ENCODE measurements at places on chromosomes 6 and 20.

GRCh38 chr6:147774856-147775255 is 266.4 kb downstream of the SAMD5 start:
- peak; percentile 7 for DNase-seq
- no peak overlapping the region for H3K27ac ChIP-seq
- no peaks in the 10 kb centered on the region for H3K36me3 ChIP-seq
- no peaks in the 10 kb centered on the region for H3K4me1 ChIP-seq
- H3K27me3 ChIP-seq = no peaks in the 10 kb centered on the region

DNA sequence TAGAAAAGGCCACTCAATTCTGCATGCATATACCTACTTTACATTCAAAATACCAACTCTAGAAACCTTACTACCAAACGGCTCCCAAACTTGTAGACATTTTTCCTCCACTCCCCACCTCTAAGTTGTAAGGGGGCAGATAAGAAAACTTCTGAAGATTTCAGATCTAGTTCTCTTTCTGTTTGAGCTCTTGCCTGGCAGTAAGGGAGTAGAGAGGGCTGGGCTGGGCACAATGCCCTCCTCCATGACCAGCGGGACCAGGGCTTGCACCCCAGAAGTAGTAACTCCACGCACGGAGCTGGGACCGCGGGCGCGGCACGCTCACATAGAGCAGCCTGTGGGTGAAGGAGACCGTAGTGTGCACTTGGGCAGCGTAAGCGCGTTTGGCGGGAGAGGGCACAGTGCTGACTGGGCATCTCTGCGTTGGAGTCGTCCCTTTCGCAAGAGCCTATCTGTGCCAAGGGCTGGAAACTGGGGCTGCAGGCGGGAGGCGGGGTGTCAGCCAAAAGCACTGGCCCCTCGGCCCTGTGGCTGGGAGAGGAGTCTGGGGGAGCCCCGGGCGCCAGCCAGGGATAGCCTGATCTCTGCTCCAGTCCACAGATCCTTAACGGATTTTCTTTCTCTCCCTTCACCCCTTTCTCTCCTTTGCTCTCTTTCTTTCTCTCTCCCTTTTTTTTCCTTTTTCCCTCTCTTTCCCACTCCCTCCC is 32.4 kb downstream of the PHACTR1 start:
- peak; percentile 57 for DNase-seq
- peaks cover 3% of the 10 kb centered on the region for H3K4me1 ChIP-seq

GRCh38 chr20:35791821-35792220 is 20.0 kb downstream of the PHF20 start:
- no peaks in the 10 kb centered on the region for H3K27me3 ChIP-seq
- no peak for DNase-seq
- H3K4me3 ChIP-seq = no peak overlapping the region
- no peaks in the 10 kb centered on the region for H3K36me3 ChIP-seq
- H3K4me1 ChIP-seq = no peaks in the 10 kb centered on the region
- no peak overlapping the region for H3K27ac ChIP-seq

DNA sequence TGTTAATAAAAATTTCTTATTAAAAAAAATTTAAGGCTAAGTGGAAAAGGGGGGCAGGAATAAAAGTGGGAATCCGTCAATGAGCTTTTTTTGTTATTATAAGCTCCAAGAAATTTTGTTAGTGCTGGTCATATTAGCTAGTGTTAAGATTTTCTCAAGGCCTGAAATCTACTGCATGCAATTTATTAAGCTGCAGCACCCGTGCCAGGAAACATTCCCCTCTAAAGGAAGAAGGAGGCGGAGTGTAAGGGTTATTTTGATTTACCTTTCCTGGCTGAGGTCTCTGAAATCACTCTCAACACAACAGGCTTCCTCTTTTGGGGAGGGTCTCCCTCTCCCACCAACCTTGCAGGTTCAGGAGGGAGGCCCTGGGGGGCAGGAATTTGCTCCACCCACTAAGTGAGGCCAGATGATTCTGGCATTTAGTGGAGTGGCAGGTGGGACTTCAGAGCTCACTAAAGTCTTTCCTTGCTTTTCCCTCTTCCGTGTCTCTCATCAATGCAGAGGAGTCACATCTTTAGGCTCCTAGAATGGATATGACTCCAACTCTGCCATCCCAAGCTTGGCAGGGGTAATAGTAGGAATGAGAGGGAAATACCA is 168.8 kb downstream of the BCAS1 start:
- H3K36me3 ChIP-seq = no peaks in the 10 kb centered on the region
- H3K27ac ChIP-seq = no peak overlapping the region
- H3K27me3 ChIP-seq = no peaks in the 10 kb centered on the region
- no peak overlapping the region for H3K4me3 ChIP-seq

- no peaks in the 10 kb centered on the region for H3K4me1 ChIP-seq
- DNase-seq = no peak
- H3K27me3 ChIP-seq = no peaks in the 10 kb centered on the region
- H3K36me3 ChIP-seq = no peaks in the 10 kb centered on the region
- no peak overlapping the region for H3K4me3 ChIP-seq
These were observed 17.7 kb downstream of the MAS1 start for GRCh38 chr6:159908535-159908934.

DNA sequence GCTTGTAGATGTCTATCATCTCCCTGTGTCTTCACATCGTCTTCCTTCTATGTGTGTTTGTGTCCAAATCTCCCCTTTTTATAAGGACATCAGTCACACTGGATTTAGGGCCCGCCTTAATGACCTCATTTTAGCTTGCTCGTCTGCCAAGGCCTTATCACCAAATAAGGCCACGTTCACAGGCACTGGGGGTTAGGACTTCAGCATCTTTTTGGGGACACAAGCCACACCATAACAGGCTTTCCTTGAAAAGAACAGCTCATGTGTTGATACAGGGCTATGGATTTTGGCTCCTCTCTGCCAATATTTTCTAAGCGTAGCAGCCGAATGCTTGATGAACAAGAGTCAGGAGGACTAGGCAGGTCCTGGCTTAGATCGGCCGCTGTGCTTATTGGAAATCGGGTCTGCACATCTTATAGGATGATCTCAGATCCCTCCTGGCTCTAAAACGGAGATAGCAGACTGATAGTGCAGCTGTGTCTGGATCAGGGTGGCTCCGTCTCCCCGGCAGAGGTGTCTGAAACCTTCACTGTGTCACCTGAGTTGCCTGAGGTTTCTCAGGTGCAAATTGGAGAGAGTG is 16.2 kb upstream of the TMEM181 start:
- no peak overlapping the region for H3K4me3 ChIP-seq
- H3K36me3 ChIP-seq = no peaks in the 10 kb centered on the region
- H3K4me1 ChIP-seq = peaks cover 9% of the 10 kb centered on the region
- no peak for DNase-seq
- no peaks in the 10 kb centered on the region for H3K27me3 ChIP-seq
- no peak overlapping the region for H3K27ac ChIP-seq

DNA sequence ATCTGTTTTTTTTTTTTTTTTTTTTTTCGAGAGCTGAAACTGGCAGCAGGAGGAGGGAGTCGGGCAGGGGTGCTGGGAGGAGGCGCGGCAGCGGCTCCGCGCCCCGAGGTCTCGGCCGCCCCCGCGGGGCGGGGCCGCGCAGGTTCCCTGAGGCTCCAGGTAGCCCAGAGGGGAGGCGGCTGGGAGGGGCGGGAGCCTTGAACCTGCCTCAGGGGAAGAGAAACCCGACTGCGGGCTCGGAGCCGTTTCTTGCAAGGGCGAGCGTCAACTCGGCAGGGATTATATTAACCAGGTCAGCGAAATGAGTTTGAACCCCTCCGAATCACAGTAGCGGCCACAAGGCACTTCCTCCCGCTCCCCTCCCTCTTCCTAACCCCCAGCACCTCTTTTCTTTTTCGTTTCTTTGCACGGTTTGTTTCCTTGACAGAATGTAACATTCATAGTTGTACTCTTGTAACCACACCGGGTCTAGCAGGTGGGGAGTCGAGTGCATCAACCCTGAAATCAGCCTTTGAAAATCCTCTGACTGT is 2.0 kb downstream of the MYB start:
- peaks cover 7% of the 10 kb centered on the region for H3K4me1 ChIP-seq
- peaks cover 4% of the 10 kb centered on the region for H3K36me3 ChIP-seq
- peaks cover 26% of the 10 kb centered on the region for H3K27me3 ChIP-seq
- H3K27ac ChIP-seq = no peak overlapping the region
- peak; percentile 74 for DNase-seq

DNA sequence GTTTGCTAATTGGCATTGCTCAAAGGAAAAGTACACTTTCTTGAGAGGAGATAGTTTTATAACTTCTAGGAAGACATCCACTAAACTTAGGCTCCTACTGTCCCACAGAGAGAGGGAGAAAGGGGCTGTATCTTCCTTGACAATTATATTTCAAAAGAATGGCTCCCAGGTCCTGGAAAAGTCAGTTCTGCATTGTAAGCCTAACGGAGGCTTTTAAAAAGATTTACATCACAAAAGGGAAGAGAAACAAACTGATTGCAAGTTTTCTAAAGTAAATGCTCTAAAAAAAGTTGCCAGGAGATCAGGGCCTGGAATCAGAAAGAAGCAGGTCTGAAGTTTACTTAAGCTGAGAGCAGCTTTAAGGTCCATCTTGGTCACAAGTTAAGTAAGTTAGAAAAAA is 839.5 kb downstream of the FRK start:
- DNase-seq = no peak
- no peaks in the 10 kb centered on the region for H3K36me3 ChIP-seq
- no peaks in the 10 kb centered on the region for H3K4me1 ChIP-seq
- no peak overlapping the region for H3K27ac ChIP-seq

- no peak for DNase-seq
- H3K36me3 ChIP-seq = no peaks in the 10 kb centered on the region
- no peaks in the 10 kb centered on the region for H3K27me3 ChIP-seq
These were observed 1.1 kb downstream of the AGPAT4 start for GRCh38 chr6:161272635-161273273.

DNA sequence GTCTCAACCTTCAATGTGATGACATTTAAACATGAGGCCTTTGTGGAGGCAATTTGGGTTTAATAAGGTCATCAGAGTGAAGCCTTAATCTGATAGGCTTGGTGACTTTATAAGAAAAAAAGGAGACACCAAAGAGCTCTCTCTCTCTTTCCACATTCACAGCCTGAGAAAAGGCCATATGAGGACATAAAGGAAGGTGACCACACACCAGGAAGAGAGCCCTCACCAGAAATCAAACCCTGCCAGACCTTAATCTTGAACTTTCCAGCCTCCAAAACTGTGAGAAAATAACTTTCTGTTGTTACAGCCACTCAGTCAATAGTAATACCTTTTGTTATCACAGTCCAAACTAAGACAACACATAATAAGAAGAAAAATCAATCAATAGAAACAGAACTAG is 47.7 kb downstream of the COL12A1 start:
- no peak overlapping the region for H3K27ac ChIP-seq
- H3K4me1 ChIP-seq = no peaks in the 10 kb centered on the region
- H3K4me3 ChIP-seq = no peak overlapping the region
- DNase-seq = no peak
- H3K27me3 ChIP-seq = no peaks in the 10 kb centered on the region

GRCh38 chr20:20847814-20848213 is 135.4 kb upstream of the RALGAPA2 start:
- H3K4me3 ChIP-seq = no peak overlapping the region
- H3K27ac ChIP-seq = no peak overlapping the region
- no peak for DNase-seq
- H3K4me1 ChIP-seq = no peaks in the 10 kb centered on the region

Data from H1 (cell line).